ENCODE measurements at places on chromosomes 2 and 18. TPM values are rescaled to one million over a fixed set of nuclear protein-coding genes. Genes with fewer than 3 reads are reported as not detected.
A peak's percentile ranks its signal among the peaks of the same experiment; 100 is the strongest.

DNA sequence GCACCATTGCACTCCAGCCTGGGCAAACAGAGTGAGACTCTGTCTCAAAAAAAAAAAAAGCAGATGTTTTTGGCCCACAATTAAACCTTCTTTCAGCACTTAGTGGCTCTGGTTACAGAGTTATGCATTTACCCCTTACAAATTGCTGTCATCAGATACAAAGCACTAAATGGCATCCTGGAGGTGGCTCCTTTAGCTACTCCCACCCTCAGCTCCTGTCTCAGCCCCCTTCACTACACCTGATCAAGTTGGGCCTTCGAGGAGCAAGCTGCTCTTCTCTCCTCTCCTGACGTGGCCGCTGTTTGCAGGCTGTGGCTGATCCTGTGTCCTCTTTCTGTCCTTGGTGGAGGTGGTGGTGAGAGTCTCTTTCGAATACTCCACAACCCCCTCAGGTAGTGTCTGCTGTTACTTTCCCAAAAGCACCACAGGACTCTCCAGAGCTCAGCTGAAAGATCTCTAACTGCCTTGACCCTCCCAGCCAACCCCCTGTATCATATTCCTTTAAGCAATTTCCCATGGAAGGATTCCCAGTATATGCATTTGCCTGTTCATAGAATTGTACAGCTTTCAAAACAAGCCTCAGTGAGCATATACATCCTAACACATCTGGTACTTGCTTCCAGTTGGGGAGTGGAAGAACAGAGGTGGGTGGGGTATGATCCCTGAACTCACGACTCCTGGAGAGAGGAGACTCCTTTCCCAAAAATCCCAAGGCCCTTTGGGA, 285.9 kb downstream of the CLIP4 start:
- no peak overlapping the region for H3K27ac ChIP-seq
- no peak for DNase-seq
- H3K27me3 ChIP-seq, result no peaks in the 10 kb centered on the region

- H3K4me3 ChIP-seq, result no peak overlapping the region
- H3K27ac ChIP-seq, result peak overlapping the region; percentile 69
- no peaks in the 10 kb centered on the region for H3K27me3 ChIP-seq
- peaks cover 19% of the 10 kb centered on the region for H3K4me1 ChIP-seq
- no peak for DNase-seq
These were observed 78.3 kb upstream of the FZD5 start for GRCh38 chr2:207847807-207848544.

DNA sequence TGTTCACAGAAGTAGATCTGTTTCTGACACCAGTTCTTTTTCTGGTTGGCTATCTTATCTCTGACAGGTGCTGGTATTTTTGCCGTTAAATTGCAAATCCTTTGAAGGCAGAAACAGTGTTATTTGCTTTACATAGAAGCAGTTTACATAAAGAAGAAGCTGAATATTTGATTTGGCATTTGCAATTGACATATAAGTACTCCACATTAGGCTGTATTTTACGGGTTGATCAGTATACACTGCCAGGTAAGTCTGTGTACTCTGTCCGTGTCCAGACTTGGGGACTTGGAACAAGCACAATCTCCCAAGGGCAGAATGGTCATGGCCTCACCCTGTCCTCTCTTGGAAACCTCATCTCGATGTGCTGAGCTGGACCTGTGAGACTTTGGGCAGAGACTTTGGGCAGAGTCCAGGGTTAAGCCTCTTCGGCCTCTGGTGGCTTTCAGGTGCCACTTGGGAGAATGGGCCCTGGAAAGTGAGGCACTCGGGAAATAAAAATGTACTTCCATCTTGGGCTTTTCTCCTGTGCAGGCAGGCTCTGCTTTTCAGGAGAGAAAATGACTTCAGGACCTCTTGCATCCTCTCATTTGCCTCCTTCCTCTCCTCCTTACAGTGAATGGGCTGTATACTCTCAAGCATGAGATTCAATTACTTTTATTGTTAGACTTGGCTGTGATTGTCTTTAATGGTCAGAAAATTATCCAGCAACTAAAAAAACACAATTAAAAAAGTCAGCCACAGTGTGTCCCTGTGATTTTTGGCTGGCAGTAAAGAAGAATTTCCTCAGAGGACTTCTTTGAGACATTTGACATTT, 108.5 kb downstream of the RAPGEF4 start:
- H3K4me3 ChIP-seq, result no peak overlapping the region
- no peak for DNase-seq

- no peak for DNase-seq
- no peak overlapping the region for H3K27ac ChIP-seq
- H3K27me3 ChIP-seq, result peaks cover 34% of the 10 kb centered on the region
- H3K4me1 ChIP-seq, result peaks cover 6% of the 10 kb centered on the region
- H3K4me3 ChIP-seq, result no peak overlapping the region
These were observed 4.1 kb downstream of the RAPGEF4 start for GRCh38 chr2:172739661-172740266.

RTP5 gene
- 0.10 TPM for total RNA-seq
